Activated CD8-positive, alpha-beta memory T cell treated with anti-CD3 and anti-CD28 coated beads, Interleukin-2, amount 50 U/mL, for 4 hours (primary cell): ENCODE measurements at places on chromosomes 3 and 15.

DNA sequence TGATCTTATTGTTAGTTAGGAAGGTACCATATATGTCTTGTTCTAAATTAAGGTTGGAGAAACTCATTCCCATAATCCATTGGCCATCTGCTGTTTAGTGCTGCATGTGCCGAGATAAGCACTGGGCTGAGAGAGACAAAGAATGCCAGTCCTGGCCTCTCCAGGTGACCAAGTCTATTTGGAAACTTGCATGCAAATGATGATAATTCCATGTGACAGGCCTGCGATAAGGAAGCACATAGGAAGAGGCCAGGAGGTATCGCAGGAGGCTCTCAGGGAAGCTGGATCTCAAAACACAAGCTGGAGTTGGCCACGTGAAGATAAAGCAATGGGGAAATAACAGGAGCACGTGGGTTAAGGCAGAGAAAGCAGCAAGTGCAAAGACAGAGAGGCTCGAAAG is 39.7 kb downstream of the MYO5C start:
- no peak for DNase-seq

GRCh38 chr3:132457286-132457685 is 40.0 kb downstream of the DNAJC13 start:
- DNase-seq, result no peak

GRCh38 chr15:75725719-75726607 is 13.3 kb upstream of the CSPG4 start:
- DNase-seq, result no peak

- DNase-seq, result no peak
Observed at GRCh38 chr3:158018462-158018861, 87.8 kb downstream of the SHOX2 start.

DNA sequence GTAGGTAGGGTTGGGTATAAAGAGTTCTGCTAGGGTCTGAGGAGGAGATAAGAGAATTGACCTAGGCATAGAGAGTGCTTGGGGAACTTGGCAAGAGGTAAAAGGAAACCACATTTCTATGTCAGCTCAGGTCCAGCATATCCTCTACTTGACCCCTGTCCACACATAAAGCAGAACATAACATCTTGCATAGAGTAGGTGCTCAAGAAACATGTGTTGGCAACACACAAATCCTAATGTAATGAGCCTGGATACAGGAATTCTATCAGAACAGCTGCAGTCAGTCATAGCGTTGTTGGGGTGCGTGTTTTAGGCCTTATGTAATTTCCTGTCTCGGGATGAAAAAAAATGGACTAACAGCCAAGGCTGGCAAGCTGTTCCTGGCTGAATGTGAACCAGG is 35.0 kb upstream of the PLCL2 start:
- no peak for DNase-seq

- no peak for DNase-seq
Observed at GRCh38 chr3:52248165-52248541, 2.6 kb downstream of the PPM1M start.
